ENCODE measurements at places on chromosomes 11 and 22. TPM values are rescaled to one million over a fixed set of nuclear protein-coding genes. Genes with fewer than 3 reads are reported as not detected.

PHLDA2 gene
- total RNA-seq, result 406 TPM

KAT5 gene
- total RNA-seq, result 112 TPM

RCOR2 gene
- total RNA-seq, result 0.37 TPM

CHRDL2 gene
- total RNA-seq, result not detected

PRG3 gene
- total RNA-seq, result not detected

APOL4 gene
- 0.65 TPM for total RNA-seq

C11orf21 gene
- 0.81 TPM for total RNA-seq

DNAJB7 gene
- not detected for total RNA-seq

SCN3B gene
- total RNA-seq, result not detected

CLDN5 gene
- total RNA-seq, result not detected

POU2AF3 gene
- total RNA-seq, result 23.0 TPM

FOLR3 gene
- not detected for total RNA-seq

CDKN1C gene
- total RNA-seq, result 5.3 TPM

WT1 gene
- total RNA-seq, result not detected

- no peak for DNase-seq
These were observed 106.2 kb downstream of the PKNOX2 start for GRCh38 chr11:125270711-125271110.

DNA sequence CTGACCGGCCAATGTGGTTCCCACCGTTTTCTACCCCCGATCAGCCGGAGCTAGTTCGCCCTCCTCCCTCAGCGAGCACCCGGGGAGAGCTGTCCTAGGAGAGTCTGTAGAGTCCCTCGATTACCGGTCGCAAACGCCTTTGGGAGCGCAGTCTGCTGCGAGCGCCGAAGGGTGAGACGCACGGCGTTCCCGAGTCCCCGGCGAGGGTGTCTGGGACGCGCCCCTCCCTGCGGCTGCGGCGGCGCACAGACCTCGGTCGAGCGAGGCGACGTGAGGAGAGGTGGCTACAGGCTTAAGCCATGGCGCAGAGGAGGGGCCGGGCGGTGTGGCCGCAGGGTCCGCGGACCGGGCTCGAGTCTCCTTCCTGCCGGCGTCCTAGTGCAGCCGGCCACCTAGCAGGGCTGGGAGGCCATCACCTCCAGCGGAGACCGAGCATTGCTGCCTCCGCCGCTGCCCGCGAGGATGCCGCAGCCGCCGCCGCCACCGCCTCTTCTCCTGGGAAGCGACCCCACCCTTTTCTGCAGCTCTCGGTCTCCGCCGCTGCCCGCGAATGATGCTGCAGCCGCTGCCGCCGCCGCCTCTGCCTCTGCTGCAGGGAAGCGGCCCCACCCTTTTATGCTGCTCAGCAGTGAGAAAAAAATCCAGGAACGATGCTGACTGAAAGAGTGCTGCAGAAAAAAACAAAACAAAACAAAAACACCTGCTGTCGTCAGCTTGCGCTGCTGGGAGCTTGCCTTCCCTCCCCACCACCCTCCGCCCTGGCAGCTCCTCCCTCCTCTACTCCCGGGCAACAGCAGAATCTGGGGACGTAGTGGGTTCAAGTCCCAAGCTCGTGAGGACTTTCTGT is at the start of gene MAP6:
Gene MAP6 (minus strand): TSS at position 588 of the 847 bp plus-strand sequence. CDS start 669 bp downstream, outside the sequence.
- DNase-seq, result no peak

GRCh38 chr11:77149716-77150392 is 21.8 kb downstream of the MYO7A start:
- DNase-seq, result no peak

- peak; percentile 17 for DNase-seq
These were observed 69.2 kb downstream of the CD82 start for GRCh38 chr11:44634401-44635281.

DNA sequence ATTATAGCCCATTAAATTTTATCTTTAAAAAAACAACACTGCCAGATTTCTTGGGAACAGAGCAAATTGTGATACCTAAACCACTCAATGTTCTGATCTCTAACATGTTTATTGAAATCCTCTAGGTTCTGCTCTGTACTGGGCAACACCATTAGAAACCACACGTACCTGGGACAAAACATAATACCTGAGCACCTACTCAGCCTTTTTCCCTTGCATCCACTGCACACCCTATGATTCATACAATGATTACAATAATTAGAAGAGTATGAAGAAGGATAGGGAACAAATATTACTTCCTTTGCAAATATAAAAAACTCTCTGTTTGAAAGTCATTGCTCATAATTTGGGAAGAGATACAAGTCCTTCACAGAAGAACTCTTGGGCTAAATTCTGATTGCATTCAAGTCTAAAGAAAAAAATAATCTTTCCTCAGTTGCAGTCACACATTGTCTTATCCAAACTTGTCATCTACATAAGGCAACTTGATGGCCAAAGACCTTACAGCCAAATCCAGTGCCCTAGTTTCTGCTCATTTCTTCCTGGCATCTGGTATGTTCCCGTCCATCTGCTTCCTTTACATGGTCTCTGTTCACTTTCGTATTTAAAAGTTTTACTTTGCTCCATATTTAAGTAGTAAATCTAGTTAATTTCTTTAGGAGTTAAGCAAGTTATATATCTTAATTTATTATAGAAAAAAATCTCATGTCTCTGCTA is 407.4 kb downstream of the LRRC4C start:
- DNase-seq, result no peak

DNA sequence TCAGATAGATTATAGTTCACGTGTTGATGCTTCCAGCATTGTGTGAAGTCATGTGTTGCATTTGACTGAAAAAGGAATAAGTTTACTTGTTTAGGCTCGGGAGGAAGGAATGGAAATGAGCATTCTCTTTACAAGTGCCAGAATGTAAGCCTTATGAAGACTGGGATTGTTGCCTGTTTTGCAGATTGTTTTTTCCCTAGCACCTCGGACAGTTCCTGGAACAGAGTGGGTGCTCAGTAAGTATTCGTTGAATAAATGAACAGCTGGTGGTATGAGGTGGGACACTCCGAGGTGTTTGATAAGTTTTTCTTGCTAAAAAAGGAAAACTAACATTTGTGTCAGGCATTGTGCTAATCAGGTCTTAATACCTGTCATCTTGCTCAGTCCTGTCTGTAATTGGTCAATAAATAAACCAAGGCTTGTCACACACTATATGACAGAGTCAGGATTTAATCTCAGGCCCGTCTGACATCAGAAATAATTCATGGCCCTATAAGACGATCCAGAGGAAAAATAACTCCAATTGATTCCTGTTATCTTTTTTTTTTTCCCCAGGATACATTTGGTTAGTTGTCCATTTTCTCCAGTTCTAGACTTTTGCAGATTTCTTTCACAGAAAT is 304.7 kb downstream of the NELL1 start:
- DNase-seq, result no peak

GRCh38 chr11:116232364-116232828 is 540.4 kb downstream of the BUD13 start:
- no peak for DNase-seq

DNA sequence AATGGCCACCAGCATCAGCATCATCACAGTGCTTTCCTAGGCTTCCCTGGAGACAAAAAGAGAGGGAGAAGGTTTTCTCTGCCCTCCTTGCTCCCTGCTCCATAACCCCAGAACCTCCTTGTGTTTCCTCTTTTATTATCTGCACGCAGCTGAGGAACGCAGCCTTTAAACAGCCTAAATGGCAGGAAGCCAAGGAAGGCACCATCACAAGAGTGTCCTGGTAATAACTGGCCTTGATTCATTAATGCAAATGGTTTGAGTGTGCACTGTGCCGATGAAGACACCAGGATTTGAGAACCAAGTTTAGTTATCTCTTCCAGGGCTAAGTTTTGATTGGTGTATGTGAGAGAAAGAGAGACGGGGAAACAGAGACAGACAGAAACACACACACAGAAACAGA is 29.4 kb upstream of the DRD2 start:
- DNase-seq, result no peak

DNA sequence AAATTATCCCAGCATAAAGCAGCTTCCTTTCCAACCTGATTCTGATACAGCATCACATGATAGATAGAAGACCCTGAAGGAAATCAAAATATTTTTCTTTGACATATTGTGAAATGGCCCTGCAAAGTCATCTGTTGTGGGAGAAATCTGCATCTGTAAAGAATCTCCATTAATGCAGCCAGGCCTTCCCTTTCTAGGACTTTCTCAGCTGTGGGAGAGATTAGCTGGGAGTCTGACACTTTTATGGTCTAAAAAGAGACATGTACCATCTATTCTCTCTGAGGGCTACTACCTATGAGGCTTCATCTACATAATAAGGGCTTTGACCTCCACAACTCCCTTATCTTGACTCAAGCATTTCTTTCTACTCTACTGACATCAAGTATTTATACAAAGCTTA is 238.1 kb downstream of the SWAP70 start:
- no peak for DNase-seq

DNA sequence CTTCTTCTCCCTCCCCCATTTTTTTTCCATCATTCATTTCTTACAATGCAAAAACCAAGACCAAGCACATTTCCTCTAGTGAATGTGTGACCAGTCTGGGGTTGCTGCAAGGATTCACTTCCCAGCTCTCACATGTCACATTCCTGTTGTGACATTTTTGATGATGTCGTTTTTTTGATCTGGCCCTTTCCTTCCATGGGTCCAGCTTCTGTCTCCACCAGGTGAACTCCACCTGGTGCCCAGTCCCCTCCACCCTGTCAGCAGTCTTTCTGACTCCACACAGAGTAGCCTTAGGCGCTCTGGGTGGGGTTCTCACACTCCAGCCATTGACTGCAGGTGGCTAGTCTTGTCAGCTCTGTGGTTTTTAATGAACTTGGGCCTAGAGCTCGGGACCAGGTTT is 15.6 kb downstream of the PANX1 start:
- DNase-seq, result no peak

GRCh38 chr11:106925245-106925644 is 93.0 kb downstream of the GUCY1A2 start:
- no peak for DNase-seq

GRCh38 chr11:15107730-15108515 is 6.8 kb upstream of the INSC start:
- DNase-seq, result no peak

DNA sequence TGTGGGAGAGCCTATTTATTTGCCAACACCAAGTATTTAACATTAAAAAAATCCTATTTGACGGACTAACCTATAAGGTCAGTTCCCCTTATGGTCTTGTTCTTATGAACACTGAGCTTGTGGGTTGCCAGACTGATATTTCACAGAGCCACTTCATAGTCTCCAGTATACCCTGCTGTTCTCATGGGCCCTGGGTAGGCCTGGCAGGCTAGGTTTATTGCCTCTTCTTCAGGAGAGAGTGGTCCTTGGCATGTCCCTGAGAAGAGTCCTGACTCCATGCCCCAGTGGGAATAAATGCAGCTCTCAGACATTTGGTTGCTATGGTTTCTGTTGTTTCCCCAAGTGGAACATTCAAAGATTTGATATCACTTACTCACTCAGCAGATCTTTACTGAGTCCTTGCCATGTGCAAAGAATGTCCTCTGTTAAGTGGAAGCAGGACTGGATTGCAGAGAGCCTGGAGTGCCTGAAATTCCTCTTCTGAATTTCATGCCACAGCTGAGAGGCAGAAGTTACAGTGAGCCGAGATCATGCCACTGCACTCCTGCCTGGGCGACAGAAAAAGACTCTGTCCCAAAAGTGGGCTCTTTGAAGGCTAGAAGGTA is 15.7 kb downstream of the SLC5A1 start:
- DNase-seq, result no peak

DNA sequence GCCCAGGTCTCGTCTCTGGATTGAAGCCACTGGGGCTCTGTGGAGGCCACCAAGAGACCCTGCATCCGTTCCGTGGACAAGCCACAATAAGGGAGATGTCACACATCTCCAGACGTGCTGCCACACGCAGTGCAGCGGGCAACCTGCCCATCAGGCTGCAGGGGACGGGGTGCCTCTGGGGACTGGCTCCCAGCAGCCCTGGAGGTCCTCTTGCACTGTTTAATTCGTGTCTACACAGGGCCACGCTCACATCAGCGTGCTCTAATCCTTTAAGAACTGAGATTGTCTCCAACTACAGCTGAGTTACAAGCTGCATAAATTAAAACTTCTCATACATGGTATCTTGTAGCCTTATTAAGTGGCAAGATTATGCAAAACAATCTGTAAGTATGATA is 1232.2 kb downstream of the BRD1 start:
- DNase-seq, result no peak

- peak; percentile 22 for DNase-seq
These were observed 81.7 kb upstream of the PRR5 start for GRCh38 chr22:44620129-44620840.

- DNase-seq, result peak; percentile 35
These were observed 129.5 kb upstream of the E2F8 start for GRCh38 chr11:19370100-19370861.

DNA sequence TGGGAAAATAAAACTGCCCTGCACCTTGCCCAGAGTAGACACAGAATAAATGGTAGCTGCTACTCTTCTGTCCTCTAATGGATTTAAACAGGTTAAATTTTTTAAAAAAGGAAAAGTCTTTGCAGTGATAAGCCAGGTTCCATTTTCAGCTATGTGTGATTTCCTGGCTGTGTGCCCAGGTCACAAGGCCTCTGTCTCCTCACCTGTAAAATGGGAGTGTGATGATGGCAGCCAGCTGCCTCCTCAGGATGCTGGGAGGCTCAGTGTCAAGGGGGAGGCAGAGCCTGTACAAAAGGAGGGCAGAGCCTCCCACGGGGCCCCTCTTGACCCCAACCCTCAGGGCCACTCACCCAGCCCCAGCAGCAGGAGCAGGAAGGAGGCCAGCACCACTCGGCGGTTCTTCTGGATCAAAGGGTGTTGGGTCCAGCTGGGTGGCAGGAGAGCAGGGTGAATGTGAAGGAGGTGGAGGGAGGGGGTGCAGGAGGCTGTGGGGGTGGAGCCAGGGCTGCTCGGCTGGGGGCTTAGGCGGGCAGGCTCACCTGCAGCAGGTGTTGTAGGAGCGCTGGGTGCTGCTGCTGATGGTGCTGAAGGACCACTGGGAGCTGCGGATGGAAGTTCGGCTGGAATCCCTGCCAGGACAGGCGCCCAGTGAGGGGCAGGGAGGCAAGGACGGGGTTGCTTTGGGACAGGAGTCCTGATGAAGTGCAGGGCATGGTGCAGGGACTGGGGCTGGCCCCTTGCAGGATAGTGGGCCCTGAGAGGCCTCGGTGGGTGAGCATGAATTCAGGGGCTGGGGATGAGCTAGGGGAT is 1.9 kb downstream of the TMEM134 start:
- no peak for DNase-seq

- peak; percentile 71 for DNase-seq
These were observed 720 bp upstream of the MPZL2 start for GRCh38 chr11:118264569-118265465.

GRCh38 chr11:133842053-133842452 is 3.3 kb downstream of the SPATA19 start:
- DNase-seq, result no peak
